ENCODE measurements at places on chromosomes 16 and 17.

- no peak for DNase-seq
These were observed 11.2 kb upstream of the FAM20A start for GRCh38 chr17:68612209-68612922.

DNA sequence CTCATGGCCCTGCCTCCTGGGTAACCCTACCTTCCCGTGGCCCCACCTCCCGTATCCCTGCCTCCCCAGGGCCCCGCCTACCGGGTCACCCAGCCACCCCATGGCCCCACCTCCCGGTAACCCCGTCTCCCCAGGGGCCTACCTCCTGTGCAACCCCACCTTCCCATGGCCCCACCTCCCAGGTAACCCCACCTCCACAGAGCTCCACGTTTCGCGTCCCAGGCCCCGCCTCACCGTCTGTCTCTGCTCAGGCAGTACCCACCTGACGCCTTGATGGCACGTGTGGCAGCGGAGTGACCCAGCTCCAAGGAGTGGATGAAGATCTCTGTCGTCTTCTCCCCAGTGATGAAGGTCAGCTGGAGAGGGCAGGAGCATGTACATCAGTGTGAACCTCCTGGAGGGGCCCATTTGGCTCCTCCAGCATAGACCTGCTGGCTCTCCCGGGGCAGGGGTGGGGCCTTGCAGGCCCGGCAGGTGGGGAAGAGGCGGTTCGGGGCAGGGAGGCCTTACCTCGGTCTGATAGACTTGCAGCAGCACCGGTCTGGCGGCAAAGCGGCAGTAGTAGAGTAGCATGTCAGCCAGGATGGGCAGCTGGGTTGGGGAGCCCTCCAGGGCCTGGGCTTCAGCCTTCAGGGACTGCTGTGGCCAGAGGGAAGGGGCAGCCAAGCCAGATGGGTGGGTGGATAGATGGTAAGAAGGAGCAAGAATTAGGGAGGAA is 18.7 kb upstream of the PIK3R6 start:
- DNase-seq, result peak; percentile 57

GRCh38 chr17:80625627-80626026 is 81.0 kb downstream of the RPTOR start:
- DNase-seq, result no peak

- no peak for DNase-seq
These were observed 1904.1 kb downstream of the TP53TG3F start for GRCh38 chr16:35363510-35363909.

DNA sequence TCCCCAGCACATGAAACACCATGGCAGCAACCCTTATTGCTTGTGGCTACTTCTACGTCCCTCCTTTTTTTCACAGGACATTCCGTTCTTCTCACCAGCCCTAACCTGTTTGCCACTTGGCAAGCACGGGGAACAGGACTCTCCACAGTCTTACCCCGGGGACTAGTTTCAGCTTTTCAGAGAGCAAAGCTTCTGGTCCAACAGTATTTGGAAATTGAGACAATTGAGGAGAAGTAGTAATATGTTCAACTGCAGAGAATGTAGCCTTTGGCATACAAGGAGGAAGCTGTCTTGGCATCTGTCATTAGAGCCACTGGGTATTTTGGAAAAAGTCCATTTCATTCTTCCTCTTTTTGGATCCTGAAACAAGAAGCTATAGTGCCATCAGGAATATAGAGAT is 65.7 kb downstream of the MAP2K6 start:
- no peak for DNase-seq

DNA sequence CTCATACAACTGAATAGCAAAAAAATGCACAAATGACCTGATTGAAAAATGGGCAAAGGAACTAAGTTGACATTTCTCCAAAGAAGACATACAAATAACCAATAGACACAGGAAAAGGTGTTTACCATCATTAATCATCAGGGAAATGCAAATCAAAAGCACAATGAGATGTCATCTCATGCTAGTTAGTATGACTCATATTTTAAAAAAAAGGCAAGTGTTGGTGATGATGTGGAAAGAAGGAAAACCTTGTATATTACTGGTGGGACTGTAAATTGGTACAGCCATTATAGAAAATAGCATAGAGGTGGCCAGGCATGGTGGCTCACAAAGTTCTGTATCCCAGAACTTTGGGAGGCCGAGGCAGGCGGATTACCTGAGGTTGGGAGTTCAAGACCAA is 232.5 kb upstream of the ZFHX3 start:
- no peak for DNase-seq

- no peak for DNase-seq
These were observed 100.0 kb upstream of the MED13 start for GRCh38 chr17:62164747-62165722.

GRCh38 chr16:81913222-81913621 is 98.0 kb downstream of the SDR42E1 start:
- no peak for DNase-seq

GRCh38 chr17:48603959-48604769 is 622 bp downstream of the HOXB6 start:
- DNase-seq, result no peak

- no peak for DNase-seq
These were observed 536 bp downstream of the SLC38A10 start for GRCh38 chr17:81294512-81295030.

DNA sequence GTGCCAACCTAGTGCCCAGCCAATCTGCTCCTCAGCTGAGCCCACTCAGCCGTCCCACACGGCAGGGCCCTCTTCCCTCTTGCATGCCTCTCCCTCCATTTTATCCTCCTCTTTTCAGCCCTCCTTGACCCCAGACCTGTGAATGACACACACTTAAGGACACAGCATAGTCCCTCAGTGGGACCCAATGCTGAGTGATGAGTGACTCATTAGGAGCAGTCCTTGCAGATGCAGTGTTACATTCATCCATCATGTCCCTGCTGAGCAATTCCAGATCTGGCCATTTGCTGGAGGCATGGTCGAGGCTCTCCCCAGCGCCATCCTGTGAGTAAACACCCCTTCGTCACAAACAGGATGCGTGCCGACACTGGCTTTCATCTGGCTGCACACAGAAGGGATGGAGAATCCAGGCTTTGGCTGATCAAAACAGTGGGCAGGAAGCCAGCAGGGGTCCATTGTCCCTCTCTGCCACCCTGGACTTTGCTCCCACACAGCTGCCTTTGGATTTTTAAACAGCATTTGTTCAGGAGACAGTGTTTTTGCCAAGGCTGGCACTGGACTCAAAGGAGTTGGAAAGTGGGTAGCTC is 122.6 kb downstream of the AXIN2 start:
- no peak for DNase-seq

- no peak for DNase-seq
These were observed 11.2 kb upstream of the ERN2 start for GRCh38 chr16:23724096-23724784.
